Femur (tissue), 1 donor: ENCODE measurements at places on chromosomes 16 and 17.

DNA sequence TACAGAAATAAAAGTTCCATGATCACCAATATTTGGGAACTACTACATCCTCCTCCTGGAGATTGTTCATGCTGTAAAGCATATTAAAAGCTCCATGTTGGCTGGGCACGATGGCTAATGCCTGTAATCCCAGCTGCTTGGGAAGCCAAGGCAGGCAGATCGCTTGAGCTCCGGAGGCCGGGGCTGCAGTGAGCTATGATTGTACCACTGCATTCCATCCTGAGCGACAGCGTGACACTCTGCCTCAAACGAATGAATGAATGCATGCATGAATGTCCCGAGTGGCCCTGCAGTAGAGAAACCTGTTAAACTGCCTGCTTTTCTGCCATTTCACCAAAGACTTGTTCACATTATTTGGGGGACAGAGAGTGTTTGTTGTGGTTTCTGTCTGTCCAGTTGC, 15.0 kb downstream of the CNEP1R1 start:
- no peak for DNase-seq

DNA sequence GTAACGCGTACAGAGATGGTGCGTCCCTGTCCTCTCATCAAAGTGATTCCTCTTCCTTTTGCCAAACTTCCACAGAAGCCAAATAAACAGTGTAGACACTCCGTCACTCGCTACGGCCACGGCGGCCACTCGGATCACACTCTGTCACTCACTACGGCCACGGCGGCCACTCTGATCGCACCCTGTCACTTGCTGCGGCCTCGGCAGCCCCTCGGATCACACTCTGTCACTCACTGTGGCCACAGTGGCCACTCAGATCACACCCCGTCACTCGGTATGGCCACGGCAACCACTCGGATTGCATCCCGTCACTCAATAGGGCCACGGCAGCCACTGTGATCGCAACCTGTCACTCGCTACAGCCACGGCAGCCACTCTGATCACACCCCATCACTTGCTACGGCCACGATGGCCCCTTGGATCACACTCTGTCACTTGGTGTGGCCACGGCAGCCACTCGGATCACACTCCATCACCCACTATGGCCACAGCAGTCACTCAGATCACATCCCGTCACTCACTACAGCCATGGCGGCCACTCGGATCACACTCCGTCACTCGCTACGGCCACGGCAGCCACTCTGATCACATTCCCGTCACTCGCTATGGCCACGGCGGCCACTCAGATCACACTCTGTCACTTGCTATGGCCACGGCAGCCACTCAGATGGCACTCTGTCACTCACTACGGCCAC, 170.8 kb downstream of the BANP start:
- DNase-seq = no peak

DNA sequence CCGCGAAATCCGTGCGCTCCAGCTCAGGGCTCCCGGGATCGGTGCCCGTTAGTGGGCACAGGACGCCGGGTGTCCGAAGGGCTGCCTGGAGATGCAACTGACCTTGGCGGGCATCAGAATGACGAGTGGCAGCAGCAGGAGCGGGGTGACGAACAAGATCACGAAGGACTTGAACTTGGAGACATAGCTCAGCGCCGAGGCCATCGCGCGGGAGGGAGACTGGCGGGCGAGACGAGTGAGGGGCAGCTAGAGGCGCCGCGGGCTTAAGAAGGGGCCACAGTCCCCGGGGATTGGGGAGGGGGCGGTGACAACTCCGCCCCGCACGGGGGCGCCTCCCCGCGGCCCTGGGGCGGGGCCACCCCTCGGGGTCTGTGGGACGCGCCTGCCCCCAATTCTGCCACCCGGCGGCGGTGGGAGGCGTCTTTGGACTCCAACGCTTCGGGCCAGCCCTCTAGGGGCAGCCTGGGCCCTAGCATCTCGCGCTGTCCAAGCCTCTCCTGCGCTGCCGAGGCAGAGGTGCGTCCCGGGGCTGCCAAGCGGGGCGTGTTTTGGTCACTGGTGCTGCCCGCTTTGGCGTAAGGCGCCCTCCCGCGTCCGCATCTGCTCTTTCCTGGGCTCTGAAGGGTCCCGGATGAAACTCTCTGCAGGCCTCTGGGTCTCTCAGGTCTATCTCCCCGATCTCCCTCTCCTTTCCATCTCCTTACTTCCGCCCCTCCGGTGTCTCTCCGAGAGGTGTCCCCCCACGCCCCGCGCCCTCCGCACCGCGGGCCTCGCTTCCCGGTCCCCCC, at the start of gene SLC13A5:
TSS of gene SLC13A5 (minus strand) at position 240 of the 788 bp plus-strand sequence. CDS start at position 204, 36 bp downstream.
- DNase-seq = peak; percentile 56

GRCh38 chr17:49548506-49549310, 27.0 kb upstream of the NXPH3 start:
- DNase-seq = no peak

DNA sequence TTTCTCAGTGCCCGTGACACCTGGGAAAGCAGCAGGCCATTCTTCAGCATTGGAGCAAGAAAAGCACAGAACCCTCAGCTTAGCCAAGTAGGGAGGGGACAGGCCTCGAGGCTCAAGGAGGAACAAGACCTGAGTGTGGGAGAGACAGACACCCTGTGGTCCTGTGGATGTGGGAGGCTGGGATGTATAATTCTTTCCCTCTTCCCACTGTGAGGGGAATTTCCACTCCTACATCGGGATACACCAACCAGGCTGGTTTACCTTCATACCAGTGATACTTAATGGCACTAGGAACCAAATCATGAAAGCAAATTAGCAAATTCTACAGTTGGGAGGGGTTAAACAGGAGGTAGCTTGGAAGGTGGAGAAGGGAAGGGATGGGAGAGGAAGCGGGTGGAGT, 41.7 kb downstream of the LYRM1 start:
- DNase-seq = no peak

DNA sequence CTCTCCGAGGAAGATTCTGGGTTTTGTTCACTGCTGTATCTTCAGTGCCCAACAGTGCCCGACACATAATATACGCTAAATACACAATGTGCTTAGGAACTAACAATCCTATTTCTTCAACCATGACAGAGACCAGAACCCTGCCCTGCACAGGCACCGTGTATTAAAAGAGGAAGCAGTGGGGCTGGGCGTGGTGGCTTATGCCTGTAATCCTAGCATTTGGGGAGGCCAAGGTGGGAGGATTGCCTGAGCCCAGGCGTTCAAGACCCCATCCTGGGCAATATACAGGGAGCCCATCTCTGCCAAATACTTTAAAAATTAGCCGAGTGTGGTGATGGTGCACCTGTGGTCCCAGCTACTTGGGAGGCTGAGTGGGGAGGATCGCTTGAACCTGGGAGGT, 19.3 kb downstream of the ARL2BP start:
- no peak for DNase-seq
